ENCODE measurements at places on chromosomes 3 and 15.

DNA sequence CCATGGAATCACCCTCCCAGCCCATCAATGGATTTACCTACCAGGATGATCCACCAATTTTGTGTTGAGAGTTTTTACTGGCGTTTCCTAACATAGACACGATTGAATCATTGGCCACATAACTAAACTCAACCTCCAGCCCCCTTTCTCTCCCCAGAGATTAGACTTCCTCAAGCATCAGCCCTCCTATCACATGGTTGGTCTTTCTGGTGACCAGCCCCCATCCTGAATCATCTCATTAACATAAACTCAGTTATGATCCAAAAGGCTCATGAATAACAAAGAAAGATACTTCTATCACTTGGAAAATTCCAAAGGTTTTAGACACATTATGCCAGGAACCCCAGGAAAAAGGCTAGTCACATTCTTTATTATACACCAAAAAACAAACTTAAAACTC, 21.2 kb downstream of the PRKAR2A start:
- DNase-seq, result no peak

DNA sequence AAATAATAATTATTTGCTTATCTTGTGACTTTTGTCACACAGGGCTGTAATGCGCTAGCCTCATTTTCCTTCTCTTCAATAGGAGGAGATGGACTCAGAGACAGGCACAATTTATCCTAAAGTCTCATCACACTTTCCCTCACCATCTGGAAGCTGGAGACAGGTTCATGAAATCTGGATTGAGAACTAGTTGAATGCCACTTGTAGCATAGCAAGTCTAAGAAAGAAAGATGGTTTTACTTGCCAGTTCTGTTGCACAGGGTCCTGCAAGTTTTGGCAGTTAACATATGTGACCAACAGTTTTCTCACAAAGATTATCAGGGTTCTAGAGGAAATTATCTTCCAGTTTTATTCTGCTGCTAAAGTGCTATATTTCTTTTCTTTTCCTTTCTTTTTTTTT, 9.0 kb upstream of the ZSCAN2 start:
- no peak for DNase-seq

- DNase-seq, result no peak
These were observed 2.9 kb upstream of the GRM2 start for GRCh38 chr3:51703761-51704510.

GRCh38 chr3:50227390-50228183, 8.4 kb upstream of the GNAI2 start:
- DNase-seq, result peak; percentile 84

- no peak for DNase-seq
These were observed 38.3 kb downstream of the PXYLP1 start for GRCh38 chr3:141269961-141270360.

DNA sequence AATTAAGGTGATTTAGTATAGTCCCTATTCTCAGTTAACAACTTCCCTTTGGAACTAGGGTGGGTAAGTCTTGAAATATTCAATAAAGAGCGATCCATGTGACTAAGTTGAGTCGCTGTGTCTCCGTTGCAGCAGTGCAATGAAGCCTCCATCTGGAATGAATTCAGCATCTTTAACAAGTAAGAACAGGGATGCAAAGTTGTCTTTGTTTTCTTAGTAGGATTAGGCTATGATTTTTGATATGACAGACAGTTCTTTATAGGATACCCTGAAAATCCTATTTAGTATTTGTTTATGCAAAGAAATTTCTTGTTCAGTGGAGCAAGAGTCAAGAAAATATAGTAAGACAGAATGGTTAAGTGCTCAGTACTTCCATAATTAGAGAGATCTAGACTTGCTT, 52.7 kb downstream of the RBMS3 start:
- DNase-seq, result no peak

DNA sequence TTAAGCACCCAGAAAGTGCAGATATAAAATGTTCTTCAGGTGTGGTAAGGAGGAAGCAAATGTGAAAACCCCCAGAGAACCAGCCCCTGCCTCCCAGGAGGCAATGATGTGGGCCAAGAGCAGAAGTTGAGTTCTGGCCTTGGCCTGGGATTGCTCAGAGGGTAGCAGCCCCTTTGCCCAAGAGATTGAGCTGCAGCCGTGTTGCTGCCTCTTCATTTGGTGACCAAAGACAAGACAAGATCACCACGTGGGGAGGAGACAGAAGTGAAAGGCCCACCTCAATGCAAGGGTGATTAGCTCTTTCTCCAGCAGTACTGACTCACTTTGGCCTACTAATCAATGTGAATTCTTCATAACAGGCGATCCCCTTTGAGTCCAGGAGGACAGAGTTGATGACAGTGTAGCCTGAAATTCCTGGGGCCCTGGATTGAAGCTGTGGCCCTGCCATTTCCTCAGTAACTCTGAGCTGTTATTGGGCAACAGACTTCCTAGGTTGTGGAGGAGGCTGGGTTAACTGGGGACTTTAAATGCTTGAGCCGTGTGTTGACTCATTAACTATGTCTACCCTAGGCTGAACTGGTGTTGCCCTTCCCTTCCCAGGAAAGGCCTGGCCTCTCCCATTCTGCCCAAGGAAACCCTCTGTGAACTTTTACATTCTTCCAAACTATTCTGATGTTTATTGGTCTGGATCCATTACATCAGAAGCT, 86.5 kb downstream of the ST6GAL1 start:
- DNase-seq, result no peak

- no peak for DNase-seq
These were observed 6.1 kb downstream of the TNFAIP8L3 start for GRCh38 chr15:51088585-51088984.

DNA sequence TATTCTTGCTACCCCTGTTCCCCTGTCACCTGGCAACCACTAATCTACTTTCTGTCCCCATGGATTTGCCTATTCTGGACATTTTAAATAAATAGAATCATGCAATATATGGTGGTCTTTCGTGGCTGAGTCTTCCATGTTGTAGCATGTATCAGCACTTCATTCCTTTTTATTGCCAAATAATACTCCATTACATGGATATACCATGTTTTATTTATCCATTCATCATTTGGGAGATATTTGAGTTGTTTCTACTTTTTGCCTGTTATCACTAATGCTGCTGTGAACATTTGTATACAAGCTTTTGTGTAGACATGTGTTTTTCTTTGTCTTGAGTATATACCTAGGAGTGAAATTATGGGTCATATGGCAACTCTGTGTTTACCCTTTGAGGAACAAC, 50.6 kb downstream of the NR2C2 start:
- no peak for DNase-seq

DNA sequence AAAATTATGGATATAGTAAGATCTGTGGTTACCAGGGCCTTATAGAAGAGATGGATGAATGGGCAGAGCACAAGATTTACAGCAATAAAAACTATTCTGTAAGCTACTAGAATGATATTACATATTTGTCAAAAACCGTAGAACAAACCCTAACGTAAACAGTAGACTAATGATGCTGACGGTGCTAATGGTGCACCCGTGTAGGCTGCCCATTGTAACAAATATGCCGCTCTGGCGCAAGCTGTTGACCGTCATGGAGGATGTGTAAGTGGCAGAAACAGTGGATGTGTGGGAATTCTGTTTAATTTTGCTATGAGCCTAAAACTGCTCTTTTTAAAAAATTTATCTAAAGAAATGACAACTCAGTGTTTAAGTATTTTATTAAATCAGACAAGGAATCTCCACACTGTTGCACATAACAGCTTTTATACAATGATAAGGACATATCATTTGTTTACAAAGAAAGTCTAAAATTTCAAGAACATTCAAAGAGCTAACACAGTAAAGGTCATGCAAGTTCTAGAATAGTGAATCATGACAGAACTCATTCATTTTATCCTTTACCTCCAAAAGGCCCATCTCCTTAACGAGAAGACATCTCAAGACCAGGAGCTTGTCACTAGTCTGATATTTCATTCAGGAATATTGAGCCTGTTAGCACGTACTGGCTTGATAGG, 32.8 kb downstream of the TFRC start:
- no peak for DNase-seq

- DNase-seq, result peak; percentile 34
These were observed 656 bp downstream of the CD47 start for GRCh38 chr3:108090049-108090700.

- DNase-seq, result no peak
These were observed 202.6 kb downstream of the KLHL25 start for GRCh38 chr15:85592148-85592547.

DNA sequence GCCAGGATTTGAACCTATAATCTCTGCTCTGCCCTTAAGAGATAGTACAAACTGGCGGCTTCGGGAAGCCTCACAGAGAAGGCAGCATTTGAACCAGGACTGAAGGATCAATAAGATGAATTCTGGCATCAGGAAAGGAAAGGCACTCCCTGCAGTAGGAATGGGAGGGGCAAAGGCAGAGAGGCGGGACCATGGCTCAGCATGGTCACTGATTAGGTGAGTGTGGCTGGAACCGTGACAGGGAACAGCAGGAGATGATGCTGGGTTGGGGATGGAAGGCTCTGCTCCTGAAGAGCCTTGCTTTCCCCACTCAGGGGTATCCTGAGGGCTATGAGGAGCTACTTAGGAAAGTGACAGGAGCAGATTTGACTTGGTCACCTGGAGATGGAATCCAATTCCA, 158.5 kb downstream of the FEZF2 start:
- DNase-seq, result no peak

GRCh38 chr3:30526031-30526430, 80.4 kb upstream of the TGFBR2 start:
- DNase-seq, result no peak

- peak; percentile 47 for DNase-seq
These were observed 4.3 kb upstream of the LSMEM2 start for GRCh38 chr3:50274371-50275104.

GRCh38 chr3:151918253-151919029, 45.0 kb downstream of the SUCNR1 start:
- no peak for DNase-seq

- DNase-seq, result no peak
These were observed 93.7 kb downstream of the NFKBIZ start for GRCh38 chr3:101943029-101943428.

DNA sequence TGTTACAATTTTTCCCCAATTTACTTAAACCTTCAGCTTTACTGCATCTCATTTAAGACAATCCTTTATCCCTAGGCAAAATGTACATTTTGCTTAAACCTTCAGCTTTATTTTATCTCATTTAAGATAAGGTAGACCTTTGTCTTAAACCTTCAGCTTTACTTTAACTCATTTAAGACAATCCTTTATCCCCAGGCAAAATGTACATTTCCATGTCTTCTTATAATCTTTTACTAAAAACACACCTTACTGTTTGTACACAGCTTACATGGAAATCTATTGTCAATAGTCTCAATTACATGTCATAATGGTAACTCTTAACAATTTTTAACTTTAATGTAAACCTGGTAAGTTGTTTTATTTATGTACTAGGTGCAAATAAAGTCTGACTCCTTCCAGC, 58.7 kb upstream of the MKRN3 start:
- no peak for DNase-seq

- DNase-seq, result no peak
These were observed 573.9 kb downstream of the AGBL1 start for GRCh38 chr15:86653344-86654197.

DNA sequence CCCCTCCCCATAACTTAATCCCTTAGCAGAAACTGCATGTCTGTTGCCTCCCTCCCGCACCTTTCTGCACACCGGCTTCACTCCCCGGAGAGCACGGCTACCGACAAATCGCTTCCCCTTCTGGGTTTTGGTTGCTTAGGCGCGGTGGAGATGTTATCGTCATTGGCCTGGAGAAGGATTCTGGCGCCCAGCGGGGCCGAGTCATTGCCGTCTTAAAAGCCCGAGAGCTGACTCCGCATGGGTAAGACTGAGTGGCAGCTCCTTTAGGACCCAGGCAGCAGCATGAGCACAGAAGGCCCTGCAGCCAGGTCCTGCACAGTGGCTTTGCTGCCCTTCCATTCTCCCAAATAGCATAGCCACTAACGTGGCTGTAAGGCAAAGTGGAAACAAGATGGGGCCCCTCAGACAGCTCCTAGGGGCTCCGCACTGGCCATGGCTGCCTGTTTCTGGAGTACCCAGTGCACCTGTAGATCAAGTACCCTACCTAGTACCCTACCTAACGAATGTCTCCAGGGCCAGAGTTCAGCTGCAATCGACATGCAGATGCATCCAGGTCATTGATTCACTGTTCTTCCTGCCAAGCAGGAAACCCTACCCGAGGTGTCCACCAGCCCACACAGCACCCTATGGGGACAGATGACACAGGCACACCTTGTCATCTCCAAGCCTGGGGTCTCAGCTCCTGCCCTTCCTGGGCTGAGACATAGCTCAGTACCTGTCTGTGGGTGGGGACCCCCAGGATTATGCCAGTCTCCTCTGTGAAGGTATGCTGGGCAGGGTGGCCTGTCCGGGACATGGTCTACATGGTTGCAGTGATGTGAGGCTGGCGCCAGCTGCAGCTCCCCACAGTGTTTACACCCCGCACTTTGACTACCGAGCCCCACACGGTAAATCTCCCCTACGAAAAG, 147.6 kb downstream of the LRRK1 start:
- DNase-seq, result no peak

DNA sequence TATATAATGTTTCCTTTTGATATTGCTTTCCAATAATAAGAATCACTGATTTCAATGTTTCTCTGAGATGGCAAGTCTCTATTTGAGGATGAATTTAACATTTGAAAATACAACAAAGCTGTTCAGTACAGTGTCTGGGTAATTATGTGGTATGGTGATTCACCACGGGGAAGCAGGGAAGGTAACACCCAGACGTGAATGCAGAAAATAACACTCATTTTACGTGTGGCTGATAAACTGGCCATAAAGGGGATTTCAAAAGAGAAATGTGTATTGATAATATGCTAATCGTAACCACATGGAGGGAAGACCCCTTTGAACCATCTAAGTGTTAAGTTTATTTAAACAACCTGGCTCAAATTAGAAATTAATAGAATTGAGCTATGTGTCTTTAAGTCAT, 344.6 kb downstream of the GRM7 start:
- no peak for DNase-seq

GRCh38 chr15:71335591-71335990, 220.3 kb downstream of the THSD4 start:
- DNase-seq, result no peak

GRCh38 chr3:17160597-17160996, 275.8 kb downstream of the PLCL2 start:
- no peak for DNase-seq

DNA sequence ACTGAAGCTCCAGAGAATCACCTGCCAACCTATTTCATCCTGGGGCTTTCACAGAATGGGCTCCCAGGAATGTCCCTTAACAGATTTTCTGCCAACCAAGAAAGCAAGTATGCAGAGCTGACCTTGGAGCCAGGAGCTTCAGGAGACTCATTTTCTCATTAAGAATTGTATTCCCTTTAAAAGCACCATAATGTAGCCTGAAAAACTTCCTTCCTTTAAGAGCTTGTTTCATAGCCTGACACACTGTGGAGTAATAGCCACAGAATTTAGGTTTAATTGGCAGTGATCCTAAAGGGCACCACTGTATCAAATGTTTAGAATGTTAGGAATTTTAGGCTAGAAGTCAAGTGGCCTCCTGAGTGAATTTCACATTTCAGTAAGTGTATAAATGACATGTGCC, 309.8 kb downstream of the GBE1 start:
- no peak for DNase-seq

DNA sequence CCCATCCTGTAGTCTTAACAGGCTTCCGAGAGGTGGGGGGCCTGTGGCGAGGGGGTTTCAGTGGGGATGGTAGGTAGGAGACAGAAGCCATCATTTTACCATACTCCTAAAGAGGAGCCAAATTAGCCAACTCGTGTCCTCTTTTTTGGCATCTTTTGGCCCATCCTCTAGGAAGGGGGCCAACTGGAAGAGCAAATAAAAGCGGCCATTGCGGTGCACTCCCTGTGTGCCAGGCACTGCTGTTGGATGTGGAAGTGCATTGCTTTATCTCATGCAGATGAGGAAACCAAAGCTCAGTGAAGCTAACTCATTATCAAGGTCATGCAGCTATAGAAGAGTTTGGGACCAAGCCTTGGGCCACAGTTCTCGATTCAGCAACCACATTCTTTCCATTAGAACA, 6.1 kb downstream of the SEMA4B start:
- no peak for DNase-seq

Data from stimulated activated CD8-positive, alpha-beta memory T cell treated with anti-CD3 and anti-CD28 coated beads, Interleukin-4, amount 100 ng/mL, for 24 hours (primary cell).